ENCODE measurements at places on chromosomes 5 and 9. TPM values are rescaled to one million over a fixed set of nuclear protein-coding genes. Genes with fewer than 3 reads are reported as not detected.

The C9orf43 gene
- total RNA-seq: 1.1 TPM

The PCDHA1 gene
- not detected for total RNA-seq

The TMC1 gene
- total RNA-seq: not detected

The PRDM9 gene
- total RNA-seq: not detected

The CTSV gene
- 0.42 TPM for total RNA-seq

The TAF11L5 gene
- not detected for total RNA-seq

The WDR70 gene
- 11.3 TPM for total RNA-seq

The CARTPT gene
- total RNA-seq: not detected

The GGTA1 gene
- total RNA-seq: 2.4 TPM

The TYRP1 gene
- total RNA-seq: 0.17 TPM

The ANKRD33B gene
- 0.25 TPM for total RNA-seq

The SHB gene
- total RNA-seq: 17.3 TPM

The ANKRA2 gene
- total RNA-seq: 12.9 TPM

The FBLL1 gene
- 0.42 TPM for total RNA-seq

The ISL1 gene
- total RNA-seq: not detected

DNA sequence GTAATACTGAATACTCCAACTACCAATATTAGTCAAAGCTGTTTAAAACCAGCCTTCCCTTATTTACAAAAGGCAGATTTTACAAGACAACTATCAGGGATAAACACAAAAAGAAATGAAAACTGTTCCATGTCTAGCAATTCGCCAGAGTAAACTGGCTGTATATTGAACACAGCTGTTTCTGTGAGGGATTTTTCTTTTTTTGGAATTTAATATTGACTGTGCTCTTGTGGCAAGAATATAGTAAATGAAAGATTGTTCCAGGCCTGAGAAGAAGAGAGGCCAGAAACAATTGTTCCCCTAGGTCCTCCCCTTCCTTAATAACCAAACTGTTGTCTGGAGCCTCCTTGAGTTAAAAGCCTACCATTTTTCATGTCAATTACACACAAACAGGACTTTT lies 188.6 kb downstream of the PDE4D start:
- no peaks in the 10 kb centered on the region for H3K27me3 ChIP-seq
- no peaks in the 10 kb centered on the region for H3K36me3 ChIP-seq
- no peak overlapping the region for H3K27ac ChIP-seq
- H3K4me3 ChIP-seq: no peak overlapping the region
- DNase-seq: no peak

DNA sequence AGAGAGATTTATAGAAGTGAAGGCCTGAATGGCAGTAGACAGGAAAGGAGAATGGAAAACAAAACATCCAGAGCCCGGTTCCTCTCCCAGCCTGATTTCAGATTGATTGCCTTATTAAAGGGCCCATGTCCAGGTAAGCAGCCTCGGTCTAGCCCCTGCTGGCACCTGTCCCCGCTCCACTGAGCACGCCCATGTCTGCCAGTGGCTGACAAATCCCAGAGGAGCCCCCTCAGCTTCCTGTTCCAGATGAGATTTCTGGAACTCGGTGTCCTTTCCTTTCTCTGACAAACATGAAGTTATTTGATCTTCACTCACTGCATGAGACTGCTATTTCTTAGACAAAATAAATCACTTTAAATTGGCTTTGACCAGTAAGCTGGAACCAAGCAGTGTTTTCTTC lies 187.0 kb upstream of the ADCY2 start:
- H3K4me1 ChIP-seq: no peaks in the 10 kb centered on the region
- no peaks in the 10 kb centered on the region for H3K27me3 ChIP-seq
- H3K4me3 ChIP-seq: no peak overlapping the region
- no peak overlapping the region for H3K27ac ChIP-seq
- H3K36me3 ChIP-seq: no peaks in the 10 kb centered on the region
- DNase-seq: no peak

GRCh38 chr9:133125941-133126696 lies 5.1 kb upstream of the RALGDS start:
- DNase-seq: no peak
- no peaks in the 10 kb centered on the region for H3K36me3 ChIP-seq
- peak overlapping the region; percentile 15 for H3K4me3 ChIP-seq
- no peaks in the 10 kb centered on the region for H3K27me3 ChIP-seq

GRCh38 chr5:57244331-57244730 lies 70.5 kb downstream of the GPBP1 start:
- no peak for DNase-seq
- peaks cover 23% of the 10 kb centered on the region for H3K36me3 ChIP-seq
- H3K4me1 ChIP-seq: peaks cover 3% of the 10 kb centered on the region
- no peaks in the 10 kb centered on the region for H3K27me3 ChIP-seq

GRCh38 chr9:16651446-16651964 lies 219.0 kb downstream of the BNC2 start:
- H3K27ac ChIP-seq: no peak overlapping the region
- no peak overlapping the region for H3K4me3 ChIP-seq
- H3K27me3 ChIP-seq: no peaks in the 10 kb centered on the region
- no peaks in the 10 kb centered on the region for H3K36me3 ChIP-seq
- no peak for DNase-seq
- H3K4me1 ChIP-seq: no peaks in the 10 kb centered on the region

DNA sequence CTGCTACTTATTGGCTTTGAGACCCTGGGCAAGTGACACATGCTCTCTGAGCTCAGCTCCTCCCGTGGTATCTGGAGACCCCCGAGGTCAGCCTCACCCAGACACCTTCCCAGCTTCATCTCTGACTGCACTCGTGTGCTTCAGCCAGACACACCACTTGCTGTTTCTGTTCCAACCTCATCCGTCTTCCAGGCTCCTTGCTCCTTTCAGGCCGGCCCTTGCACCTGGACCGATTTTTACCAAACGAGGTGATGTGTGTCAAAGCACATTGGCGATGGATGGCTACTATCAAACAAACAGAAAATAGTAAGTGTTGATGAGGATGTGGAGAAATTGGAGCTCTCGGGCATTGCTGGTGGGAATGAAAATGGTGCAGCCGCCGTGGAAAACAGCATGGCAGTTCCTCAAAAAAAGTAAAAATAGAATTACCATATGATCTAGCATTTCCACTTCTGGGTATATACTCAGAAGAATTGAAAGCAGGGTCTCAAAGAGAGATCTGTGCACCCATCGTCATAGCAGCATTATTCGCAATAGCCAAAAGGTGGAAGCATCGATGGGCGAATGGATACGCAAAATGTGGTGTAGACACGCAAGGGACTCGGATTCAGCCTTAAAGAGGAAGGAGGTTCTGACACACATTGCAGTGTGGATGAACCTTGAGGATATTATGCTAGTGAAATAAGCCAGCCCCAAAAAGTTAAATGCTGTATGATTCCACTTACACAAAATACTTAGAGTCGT lies 96.1 kb upstream of the IER5L start:
- no peaks in the 10 kb centered on the region for H3K27me3 ChIP-seq
- no peak overlapping the region for H3K4me3 ChIP-seq
- DNase-seq: no peak
- H3K36me3 ChIP-seq: no peaks in the 10 kb centered on the region
- H3K27ac ChIP-seq: no peak overlapping the region
- no peaks in the 10 kb centered on the region for H3K4me1 ChIP-seq

- H3K4me3 ChIP-seq: no peak overlapping the region
- DNase-seq: no peak
- no peak overlapping the region for H3K27ac ChIP-seq
- no peaks in the 10 kb centered on the region for H3K27me3 ChIP-seq
- no peaks in the 10 kb centered on the region for H3K4me1 ChIP-seq
Measured at GRCh38 chr9:77161966-77162365, 15.4 kb upstream of the VPS13A start.

DNA sequence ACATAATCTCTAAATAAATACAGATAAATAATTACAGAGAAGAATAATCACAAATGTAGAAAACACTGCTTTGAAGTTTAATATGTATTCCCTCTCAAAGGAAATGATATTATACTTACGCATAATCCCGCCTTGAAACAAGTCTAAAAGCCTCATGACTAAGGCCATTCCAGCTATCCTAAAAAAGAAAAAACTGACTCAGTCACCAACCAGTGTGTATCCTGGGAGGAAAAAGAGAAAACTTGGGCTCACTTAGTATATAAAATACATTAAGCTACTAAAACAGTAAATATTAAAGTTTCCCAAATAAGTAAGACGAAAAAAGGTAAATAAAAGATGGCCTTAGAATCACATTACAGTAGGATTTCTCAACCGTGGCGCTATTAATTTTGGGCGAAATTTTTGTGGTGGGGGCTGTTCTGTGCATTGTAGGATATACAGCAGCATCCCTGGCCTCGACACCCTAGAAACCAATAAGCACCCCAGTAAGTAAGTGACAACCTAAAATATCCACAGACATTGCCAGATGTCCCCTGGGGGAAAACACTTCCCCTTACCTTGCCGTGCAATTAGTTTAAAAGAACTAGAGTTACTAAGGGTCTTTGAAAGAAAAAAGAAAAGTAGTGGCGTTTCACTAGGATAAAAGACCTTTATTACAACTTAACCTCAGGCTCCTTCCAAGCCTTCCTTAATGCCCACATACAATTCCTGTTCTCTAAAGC lies 1.1 kb downstream of the HSPA9 start:
- H3K36me3 ChIP-seq: peaks cover 6% of the 10 kb centered on the region
- DNase-seq: no peak
- no peaks in the 10 kb centered on the region for H3K27me3 ChIP-seq

- H3K4me3 ChIP-seq: no peak overlapping the region
- no peak for DNase-seq
- no peak overlapping the region for H3K27ac ChIP-seq
- H3K4me1 ChIP-seq: peaks cover 24% of the 10 kb centered on the region
- no peaks in the 10 kb centered on the region for H3K36me3 ChIP-seq
- no peaks in the 10 kb centered on the region for H3K27me3 ChIP-seq
Measured at GRCh38 chr9:124214596-124215367, 43.0 kb upstream of the NEK6 start.

- no peaks in the 10 kb centered on the region for H3K4me1 ChIP-seq
- peaks cover 2% of the 10 kb centered on the region for H3K27me3 ChIP-seq
- no peak overlapping the region for H3K27ac ChIP-seq
- no peaks in the 10 kb centered on the region for H3K36me3 ChIP-seq
- DNase-seq: no peak
Measured at GRCh38 chr9:91017245-91017644, 215.6 kb downstream of the SYK start.

- DNase-seq: peak; percentile 55
- no peaks in the 10 kb centered on the region for H3K36me3 ChIP-seq
- no peak overlapping the region for H3K4me3 ChIP-seq
- H3K4me1 ChIP-seq: peaks cover 3% of the 10 kb centered on the region
- H3K27ac ChIP-seq: no peak overlapping the region
- no peaks in the 10 kb centered on the region for H3K27me3 ChIP-seq
Measured at GRCh38 chr9:96219026-96219899, 82.7 kb downstream of the HSD17B3 start.

- H3K36me3 ChIP-seq: no peaks in the 10 kb centered on the region
- H3K4me1 ChIP-seq: no peaks in the 10 kb centered on the region
- no peak for DNase-seq
- H3K27me3 ChIP-seq: no peaks in the 10 kb centered on the region
- no peak overlapping the region for H3K27ac ChIP-seq
- H3K4me3 ChIP-seq: no peak overlapping the region
Measured at GRCh38 chr9:8188723-8189407, 389.3 kb upstream of the DMAC1 start.

- DNase-seq: no peak
- no peak overlapping the region for H3K27ac ChIP-seq
- no peaks in the 10 kb centered on the region for H3K27me3 ChIP-seq
- no peaks in the 10 kb centered on the region for H3K36me3 ChIP-seq
- H3K4me1 ChIP-seq: no peaks in the 10 kb centered on the region
Measured at GRCh38 chr9:134486143-134486591, 155.4 kb upstream of the COL5A1 start.

GRCh38 chr5:137236252-137236651 lies 262.9 kb downstream of the SPOCK1 start:
- DNase-seq: no peak
- H3K27me3 ChIP-seq: no peaks in the 10 kb centered on the region
- H3K27ac ChIP-seq: no peak overlapping the region
- H3K4me3 ChIP-seq: no peak overlapping the region
- H3K36me3 ChIP-seq: no peaks in the 10 kb centered on the region

GRCh38 chr5:81665795-81666194 lies 85.1 kb downstream of the SSBP2 start:
- H3K27me3 ChIP-seq: no peaks in the 10 kb centered on the region
- DNase-seq: no peak
- H3K4me3 ChIP-seq: no peak overlapping the region

DNA sequence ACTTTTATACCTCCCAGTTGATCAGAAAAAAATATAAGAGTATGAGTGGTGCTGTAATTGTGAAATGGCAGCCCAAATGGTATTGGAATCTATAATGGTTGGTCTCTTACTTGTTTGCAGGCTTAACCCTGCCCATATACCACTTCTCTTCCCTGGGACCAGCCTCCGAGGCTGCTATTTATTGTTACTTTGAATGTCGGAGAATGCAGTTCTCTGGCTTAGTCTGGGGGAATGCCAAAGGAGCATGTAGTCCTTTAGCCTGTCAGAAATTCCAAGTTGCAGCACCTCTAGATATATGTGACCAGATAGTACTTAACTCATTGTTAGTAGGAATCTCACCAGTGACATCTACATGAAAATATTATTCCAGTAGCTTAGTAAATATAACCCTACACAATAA lies 47.5 kb downstream of the SLC44A1 start:
- H3K27ac ChIP-seq: peak overlapping the region; percentile 22
- H3K4me1 ChIP-seq: peaks cover 12% of the 10 kb centered on the region
- H3K27me3 ChIP-seq: no peaks in the 10 kb centered on the region
- no peak overlapping the region for H3K4me3 ChIP-seq
- no peak for DNase-seq

DNA sequence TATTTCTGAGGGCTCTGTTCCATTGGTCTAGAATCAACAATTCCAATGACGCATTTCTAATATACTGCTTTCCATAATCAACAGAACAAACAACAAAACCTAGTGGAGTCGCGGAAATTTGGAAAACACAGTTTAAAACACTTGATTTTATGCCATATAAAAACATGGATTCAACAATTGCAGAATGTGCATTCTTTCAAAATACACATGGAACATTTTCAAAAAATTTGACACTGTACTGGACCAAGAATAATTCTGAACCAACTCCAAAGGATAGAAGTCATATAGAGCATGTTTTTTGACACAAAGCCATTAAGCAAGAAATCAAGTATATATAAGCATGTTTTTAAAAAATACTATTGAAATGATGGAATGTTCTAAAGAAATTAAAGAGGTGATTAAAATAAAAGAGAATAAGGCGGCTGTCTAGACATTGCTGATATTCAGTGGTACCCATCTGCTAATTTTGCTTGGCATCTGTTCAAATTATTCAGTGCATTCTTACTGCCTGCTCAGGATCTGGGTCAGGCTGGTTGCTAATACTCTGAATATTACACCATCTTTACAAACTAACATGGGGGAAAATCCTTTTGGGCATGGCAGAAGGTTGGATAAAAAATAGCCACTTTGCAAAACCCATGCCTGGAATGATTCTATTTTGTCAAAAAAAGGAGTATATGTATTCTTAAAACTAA lies 221.3 kb downstream of the NPR3 start:
- H3K27me3 ChIP-seq: no peaks in the 10 kb centered on the region
- H3K4me1 ChIP-seq: peaks cover 4% of the 10 kb centered on the region
- DNase-seq: no peak
- no peak overlapping the region for H3K4me3 ChIP-seq
- no peak overlapping the region for H3K27ac ChIP-seq

GRCh38 chr9:135038331-135038730 lies 49.1 kb upstream of the OLFM1 start:
- no peak overlapping the region for H3K4me3 ChIP-seq
- DNase-seq: no peak
- no peaks in the 10 kb centered on the region for H3K27me3 ChIP-seq
- no peak overlapping the region for H3K27ac ChIP-seq

All from liver (tissue), 10 donors.